ENCODE measurements at places on chromosomes 2 and 18. TPM values are rescaled to one million over a fixed set of nuclear protein-coding genes. Genes with fewer than 3 reads are reported as not detected.

Gene MYO7B
- 32.4 TPM for polyA plus RNA-seq

Gene COL4A4
- polyA plus RNA-seq, result 50.9 TPM

Gene CFC1
- polyA plus RNA-seq, result not detected

Gene MYO3B
- polyA plus RNA-seq, result 6.5 TPM

Gene ATP8B1
- polyA plus RNA-seq, result 25.1 TPM

Gene PDE11A
- 6.9 TPM for polyA plus RNA-seq
